Activated naive CD4-positive, alpha-beta T cell (primary cell): ENCODE measurements at places on chromosomes 6 and 20.

DNA sequence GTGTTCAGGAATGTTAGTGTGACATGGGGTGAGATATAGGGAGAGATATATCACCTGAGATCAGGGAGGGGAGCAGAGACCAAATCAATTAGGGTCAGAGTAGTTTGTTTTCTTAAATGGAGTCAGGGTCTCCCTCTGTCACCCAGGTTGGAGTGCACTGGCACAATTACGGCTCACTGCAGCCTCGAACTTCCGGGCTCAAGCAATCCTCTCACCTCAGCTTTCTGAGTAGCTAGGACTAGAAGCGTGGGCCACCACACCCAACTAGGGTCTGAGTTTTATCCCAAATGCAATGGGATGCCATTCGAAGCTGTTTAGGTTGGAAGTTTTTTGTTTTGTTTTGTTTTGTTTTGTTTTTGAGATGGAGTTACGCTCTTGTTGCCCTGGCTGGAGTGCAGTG is 3.1 kb upstream of the NCOA3 start:
- no peak for DNase-seq

DNA sequence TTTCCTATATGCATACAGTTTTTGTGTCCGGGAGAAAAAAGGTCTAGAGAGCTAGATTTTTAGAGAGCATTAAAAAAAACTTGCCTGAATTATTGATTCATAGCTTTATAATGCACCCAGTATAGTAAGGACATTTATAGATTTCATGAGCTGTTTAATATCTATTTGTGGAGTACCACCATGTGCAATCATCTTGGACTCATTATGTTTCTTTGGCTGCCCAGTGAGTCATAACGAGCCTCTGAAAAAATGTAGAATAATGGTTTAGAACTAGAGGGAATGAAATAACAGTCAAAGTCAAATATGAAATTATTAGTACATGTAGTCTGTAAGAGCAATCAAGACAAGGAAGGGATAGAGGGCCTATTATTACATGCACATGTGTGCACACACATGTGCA is 350.0 kb downstream of the CD83 start:
- DNase-seq: no peak

DNA sequence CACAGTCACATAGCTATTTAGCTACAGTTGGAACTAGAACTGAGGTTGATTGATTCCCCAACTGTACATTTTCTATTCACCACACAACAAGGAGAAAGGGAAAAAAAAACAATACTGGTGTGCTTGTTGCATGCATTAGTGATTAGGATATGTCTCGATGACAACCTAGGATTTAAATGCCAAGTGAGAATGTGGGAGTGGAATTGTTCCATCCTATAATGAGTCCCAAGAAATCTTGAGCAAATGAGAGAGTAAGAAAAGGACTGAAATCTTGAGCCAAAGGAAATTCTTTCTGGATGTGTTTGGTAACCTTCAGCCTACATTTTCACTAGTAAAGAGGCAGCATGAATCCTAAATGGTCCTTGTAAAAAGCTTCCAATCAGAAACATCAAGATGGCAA is 232.7 kb downstream of the HIVEP2 start:
- DNase-seq: no peak

DNA sequence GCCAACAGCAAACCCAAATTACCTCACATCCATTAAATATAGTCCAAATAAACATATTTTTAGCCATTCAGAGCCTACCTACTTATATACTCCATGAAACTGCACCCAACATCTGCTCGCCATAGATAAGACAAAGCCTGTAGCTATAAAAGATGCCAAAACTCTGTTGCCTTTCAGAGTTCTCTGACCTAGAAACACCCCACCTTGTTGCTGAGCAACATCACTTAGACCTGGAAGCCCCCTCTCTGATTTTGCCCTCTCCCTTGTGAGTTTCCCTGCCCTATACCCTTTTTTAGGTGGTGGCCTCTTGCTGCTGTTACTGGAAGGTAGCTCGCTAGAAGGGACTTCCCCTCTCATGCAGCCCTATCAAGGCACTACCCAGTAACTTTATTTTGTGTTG is 27.7 kb upstream of the FBXL4 start:
- DNase-seq: no peak

DNA sequence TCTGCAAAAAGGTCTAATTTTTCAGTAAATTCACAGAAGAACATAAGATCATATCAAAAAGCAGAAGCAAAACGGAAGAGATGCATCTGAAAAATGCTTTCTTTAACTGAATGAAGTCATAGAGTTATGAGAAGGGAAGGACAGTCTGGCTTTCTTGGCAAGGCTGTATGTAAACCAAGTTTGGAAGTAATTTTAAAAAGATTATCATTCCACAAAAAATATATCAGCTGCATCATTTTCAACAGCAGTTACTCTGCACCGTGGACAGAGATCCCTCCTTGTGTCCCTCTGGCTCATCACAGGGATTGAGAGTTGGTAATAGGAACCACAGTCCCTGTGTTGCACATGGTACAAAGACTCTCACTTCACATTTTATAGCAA is 258.5 kb downstream of the HIVEP2 start:
- DNase-seq: no peak

DNA sequence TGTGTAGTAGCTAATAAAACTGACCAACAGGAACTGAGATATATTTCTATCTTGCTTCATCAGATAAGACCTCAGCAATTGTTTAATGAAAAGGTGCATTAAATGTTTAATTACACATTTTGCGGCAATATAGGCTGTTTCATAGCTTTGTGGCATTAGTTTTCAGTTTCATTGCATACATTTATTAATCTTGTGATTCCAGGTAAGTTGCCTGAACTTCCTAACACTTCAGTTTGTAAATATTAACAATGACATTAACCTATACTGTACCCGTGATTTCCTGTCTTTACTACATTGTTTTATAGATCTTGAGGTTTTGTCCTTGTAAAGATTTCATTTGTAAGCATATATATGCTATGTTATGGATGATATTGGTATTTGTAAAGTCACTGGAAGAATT is 66.5 kb downstream of the PKIB start:
- DNase-seq: no peak

DNA sequence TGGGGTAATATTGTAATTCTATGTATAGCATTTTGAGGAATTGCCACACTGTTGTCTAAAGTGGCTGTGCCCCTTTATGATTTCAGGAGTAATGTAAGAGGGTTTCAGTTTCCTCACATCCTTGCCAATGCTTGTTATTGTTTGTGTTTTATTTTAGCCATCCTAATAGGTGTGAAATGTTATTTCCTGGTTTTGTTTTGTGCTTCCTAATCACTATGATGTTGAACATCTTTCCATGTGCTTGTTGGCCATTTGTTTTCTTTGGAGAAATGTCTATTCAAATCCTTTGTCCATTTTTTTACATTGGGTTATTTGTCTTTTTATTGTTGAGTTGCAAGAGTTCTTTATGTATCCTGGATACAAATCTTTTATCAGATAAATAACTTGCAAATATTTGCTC is 97.3 kb upstream of the MLIP start:
- no peak for DNase-seq

DNA sequence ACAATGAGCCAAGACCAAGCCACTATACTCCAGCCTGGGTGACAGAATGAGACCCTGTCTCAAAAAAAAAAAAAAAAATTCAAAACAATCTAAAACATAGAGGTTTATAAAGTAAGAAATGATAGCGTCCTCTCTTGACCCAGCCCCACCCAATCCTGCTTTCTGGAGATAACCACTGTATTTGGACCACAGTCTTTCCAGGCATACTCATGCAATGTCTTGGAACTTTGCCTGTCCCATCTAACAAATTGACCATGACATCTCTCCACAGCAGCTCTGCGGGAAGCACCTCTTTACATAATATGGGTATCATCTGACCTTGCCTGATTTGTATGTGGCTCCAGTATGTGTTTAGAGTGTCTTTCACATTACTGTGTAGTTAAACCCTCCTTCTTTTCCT is 9.1 kb upstream of the SHLD1 start:
- DNase-seq: no peak

GRCh38 chr20:13024596-13024995 is 15.8 kb downstream of the SPTLC3 start:
- DNase-seq: no peak

DNA sequence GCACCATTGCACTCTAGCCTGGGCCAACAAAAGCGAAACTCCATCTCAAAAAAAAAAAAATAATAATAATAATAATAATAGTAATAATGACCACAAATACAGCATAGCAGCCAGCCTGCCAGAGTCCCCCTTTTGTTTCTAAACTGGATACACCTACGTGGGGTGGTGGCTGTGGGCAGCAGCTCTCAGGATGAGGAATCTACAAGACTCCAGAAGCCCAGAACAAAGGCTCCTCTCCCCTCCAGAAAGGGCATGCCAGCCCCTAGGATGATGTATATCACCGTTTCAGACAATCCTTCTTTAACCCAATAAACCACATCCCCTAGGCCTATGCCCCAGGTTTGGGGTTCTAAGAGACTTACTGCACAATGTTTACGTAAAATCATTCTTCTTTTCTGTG is 155.9 kb downstream of the QRSL1 start:
- DNase-seq: no peak

DNA sequence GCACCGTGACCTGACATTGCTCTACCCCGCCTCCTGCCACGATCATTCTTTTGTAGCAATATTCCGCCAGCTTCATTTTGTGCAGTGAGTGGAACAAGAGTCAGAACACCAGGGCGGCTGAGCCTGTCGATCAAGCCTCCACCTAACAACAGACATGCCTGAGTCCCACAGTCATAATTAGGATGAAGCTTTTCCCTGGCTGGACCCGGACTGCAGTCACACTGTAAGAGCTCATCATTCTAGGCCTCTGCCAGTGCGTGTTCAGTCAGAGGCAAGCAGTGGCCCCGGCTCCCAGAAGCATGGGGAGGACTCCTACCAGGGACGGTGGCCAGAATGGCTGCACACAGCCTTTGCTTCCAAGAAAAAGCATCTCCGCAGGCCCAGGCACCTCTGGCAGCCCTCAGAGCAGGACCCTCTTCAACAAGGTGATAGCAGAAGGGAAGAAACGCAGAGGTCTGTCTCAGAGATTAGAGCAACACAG is 23.2 kb upstream of the UNC93A start:
- no peak for DNase-seq

- no peak for DNase-seq
These were observed 8.0 kb downstream of the MMUT start for GRCh38 chr6:49454787-49455709.

GRCh38 chr6:399785-400534 is 8.4 kb downstream of the IRF4 start:
- DNase-seq: no peak
